ENCODE measurements at places on chromosomes 5 and 9.

GRCh38 chr9:135902655-135903357 lies 4.5 kb downstream of the CAMSAP1 start:
- no peak for DNase-seq

- no peak for DNase-seq
These were observed 19.0 kb upstream of the ACTBL2 start for GRCh38 chr5:57501414-57502201.

DNA sequence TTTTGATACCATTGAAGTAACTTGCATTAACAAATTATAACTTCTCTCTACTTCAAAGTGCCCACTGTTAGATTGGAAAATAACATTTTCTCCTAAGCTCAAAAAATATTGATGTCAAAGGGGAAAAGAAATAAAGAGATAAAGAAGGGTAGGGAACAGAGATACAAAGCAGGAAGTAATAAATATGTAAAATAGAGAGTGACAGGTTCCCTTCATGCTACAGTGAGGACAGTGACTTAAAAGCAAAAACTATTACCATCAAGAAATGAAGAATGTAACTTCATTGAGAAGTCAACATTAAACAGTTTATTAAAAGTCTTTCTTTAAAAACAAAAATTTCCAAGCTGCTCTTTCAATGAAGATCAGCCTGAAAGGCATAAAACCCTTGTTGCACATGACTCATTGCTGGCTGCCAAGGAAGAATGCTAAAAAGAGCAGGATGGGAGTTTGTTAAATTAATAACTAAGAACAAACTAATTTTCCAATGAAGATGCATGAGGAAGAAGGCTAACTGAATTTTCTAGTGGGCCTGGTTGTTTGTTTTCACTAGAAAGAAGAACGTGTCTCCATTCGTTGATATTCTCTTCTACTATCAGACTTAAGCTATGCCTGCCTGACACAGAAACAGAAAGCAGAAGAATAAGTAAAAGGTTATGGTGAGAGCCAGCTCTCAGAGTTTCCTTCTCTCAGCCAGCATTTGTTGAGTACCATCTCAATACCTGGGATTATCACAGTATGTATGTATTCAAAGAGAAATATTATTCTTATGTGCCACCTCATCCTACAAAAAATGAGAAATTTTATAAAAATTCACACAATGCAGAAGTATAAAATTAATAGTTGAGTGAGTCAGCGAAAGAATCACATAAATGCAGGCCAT lies 197.8 kb upstream of the NREP start:
- no peak for DNase-seq

DNA sequence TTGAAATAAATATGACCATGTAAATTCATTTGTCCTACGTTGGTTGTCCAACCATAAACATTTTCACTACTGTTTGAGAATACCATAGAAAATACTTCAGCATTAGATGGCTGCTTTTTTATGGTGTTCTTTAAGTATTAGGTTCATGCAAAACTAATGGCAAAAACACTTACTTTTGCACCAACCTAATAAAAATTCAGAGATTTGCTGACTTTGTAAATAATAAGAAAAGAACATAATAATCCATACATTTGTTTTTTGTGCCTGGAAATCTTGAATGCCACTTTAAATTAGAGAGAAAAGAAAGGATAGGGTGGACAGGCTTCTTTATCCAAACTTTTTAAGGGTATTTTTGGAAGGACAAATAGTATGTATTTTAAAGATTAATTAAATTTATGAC lies 719.7 kb upstream of the TYRP1 start:
- DNase-seq = no peak

DNA sequence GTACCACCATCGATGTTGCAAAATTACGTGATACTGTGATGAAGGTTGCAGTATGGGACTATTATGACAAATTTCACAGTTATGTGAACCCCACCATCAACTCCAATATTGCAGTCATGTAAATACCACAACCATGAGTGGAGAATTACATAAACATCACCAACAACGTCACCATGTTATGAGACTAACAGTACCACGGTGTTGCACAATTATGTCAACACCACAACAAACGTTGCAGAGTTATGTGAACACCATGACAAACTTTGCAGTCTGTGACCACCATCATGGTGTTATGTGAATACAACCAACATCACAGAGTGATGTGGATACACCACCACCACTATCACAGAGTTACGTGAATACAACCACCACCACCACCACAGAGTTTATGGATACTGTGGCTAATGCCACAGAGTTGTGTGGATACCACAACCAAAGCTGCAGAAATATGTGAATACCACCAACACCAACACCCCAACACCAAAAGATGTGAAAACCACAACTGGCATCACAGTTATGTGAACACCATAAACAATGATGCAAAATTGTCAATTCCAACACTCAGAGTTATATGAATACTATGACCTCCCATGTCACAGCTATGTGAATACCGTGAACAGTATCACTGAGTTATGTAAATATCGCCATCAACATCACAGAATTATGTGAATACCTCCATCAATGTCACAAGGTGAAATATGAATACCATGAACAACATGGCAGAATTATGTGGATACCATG lies 62.4 kb downstream of the SHC3 start:
- no peak for DNase-seq

DNA sequence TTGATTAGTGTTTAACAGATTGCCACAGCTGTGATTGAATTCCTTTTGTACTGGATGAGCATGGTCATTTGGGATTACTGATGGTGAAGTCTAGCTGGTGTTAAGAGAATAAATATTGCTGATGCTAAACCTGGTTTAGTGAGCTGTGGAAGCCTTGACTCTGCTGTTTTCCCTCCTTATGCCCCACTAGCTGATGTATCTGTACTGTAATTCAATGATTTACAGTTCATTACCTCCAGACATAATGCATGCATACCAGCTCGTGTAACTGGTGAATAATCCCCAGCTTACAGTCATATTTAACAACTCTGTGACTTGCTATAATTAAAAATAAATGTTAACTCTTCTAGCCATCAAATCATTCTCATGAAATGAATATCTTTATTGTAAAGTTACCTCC lies 1.7 kb upstream of the CMYA5 start:
- no peak for DNase-seq

DNA sequence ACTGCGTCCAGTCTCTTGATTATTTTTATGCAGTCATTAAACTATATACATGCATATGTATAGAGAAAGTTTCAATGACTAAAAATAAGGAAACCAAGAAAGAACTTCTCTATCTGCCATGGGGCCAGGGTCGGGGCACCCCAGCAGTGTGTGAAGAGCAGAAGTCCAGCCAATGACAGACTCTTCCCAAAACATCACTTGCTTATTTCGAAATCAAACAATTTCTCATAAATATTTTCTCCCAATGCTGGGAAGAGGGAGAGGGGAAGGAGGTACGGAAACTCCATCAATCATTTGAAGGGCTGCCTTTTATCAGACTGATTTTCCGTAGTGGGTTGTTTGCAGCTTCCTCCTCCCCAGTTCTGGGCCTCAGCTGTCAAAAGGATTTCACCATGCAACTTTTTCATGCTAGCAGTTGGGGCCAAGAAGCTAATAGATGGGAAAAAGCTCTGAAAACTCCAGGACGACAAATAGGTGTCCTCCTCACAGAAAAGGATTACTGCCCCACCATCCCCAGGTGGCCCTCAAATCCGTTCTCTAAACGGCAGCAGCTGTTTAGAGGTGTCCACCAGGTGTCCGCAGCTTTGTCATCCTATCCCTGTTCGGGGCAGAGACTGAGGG lies 617 bp upstream of the FPGS start:
- DNase-seq = no peak

DNA sequence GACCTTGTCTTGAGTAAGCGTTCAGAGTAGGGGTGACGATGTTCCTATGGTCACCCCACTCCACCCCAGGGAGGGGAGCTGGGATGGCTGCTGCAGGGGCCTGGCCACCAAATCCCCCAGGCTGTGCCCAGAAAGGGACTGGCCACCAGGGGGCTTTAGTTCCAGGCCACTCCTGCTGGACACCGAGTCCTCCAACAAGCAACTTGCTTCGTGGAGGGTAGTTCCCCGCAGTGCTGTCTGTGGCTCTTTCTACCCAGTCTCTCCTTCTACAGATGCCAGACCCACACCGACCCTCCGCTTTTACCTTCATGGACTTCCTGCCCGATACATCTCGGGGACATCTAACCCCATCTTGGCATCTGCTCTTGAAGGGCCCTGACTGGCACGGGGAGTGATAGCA lies 35.7 kb upstream of the GABRP start:
- no peak for DNase-seq

DNA sequence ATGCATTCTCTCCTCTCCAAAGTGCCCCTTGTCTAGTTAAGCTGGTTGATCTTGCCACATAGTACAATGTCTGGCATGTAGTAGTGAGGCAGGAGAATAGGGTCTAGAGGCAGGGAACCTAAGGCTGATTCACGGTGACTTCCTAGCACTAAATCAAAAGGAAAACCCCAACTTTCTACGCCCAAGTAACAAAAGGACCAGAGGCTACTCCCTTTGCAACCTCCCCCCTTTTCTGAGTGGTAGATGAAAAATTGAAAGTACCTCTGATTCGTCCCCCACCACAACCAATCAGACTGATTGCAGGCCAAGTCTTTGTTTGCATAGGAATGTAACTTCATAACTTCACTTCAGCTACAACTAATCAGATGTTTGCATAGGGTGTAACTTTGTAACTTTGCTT lies 278.8 kb downstream of the PSAT1 start:
- no peak for DNase-seq

DNA sequence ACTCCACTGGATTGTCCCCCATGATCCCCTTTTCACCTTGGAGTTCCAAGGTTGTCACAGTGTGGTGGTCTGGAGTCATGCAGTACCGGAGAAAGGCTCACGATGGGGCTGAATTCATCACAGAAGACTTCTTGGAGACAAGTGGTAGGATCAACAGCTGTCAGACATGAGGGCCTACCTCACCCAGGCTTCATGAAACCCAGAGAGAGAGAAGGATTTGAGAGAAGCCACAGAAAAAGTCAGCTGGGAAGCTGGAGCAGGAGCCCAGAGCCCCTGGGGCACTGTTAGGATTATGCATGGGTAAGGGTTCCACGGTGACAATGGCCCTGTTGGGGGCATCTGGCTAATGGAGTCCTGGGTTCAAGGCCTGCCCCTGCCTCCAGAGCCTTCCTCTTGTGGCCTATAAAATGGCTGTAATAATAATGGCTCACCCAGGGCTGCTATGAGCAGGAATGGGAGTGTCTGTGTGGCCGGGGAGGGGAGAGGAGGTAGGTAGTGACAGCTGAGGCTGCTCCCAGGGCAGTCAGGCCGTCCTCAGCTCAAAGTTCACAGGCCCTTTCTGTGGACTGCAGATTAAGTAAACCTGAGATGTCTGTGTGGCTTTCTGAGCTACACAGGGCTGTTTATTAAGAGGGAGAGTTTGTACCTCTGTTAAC lies 910 bp downstream of the TRIM14 start:
- peak; percentile 27 for DNase-seq
